ENCODE measurements at places on chromosomes 5 and 9.

DNA sequence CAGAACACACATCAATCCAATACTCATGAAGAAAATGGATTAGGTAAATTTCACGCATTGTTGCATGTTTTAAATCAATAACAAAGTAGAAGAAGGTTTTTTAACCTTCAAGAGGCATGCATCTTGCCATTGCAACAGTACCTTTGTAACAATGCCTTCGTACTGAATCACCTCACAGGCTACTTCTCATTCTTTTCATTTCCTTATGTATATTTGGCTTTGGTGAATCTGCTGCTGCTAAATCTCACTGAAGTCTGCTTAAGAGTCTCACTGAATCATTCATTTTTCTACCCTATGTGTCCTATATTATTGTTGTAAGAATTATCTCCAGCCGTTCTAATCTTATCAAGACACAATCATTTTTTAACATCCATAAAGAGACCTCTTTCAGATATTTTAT lies 152.5 kb downstream of the CDH10 start:
- no peak for DNase-seq

GRCh38 chr9:118577121-118577520 lies 792.1 kb downstream of the BRINP1 start:
- no peak for DNase-seq

GRCh38 chr5:173001229-173001841 lies 17.8 kb downstream of the ATP6V0E1 start:
- no peak for DNase-seq

DNA sequence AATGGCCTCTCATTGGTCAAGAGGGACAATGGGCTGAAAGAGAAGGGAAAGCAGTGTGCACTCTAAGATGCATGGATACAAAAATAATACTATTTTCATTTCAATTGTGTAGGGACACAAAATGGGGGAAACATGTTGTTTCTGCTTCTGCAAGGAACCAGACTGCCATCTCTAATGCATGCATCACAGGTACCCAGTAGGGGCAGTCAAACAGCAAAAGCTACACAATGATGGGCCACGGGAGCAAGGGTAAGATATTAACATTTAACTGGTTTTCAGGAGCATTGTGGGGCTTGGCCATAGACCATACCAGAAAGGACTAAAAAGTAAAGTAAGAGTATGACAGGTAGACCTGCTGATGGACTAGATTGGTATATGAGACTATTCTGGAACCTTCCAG lies 535.8 kb downstream of the SPATA31D1 start:
- DNase-seq, result no peak

GRCh38 chr9:131096269-131097125 lies at the start of gene AIF1L:
AIF1L (plus strand) TSS chr9:131096531; CDS start chr9:131096630, 99 bp downstream.
- DNase-seq, result peak; percentile 55

GRCh38 chr9:75152416-75152815 lies 64.1 kb downstream of the OSTF1 start:
- no peak for DNase-seq

- DNase-seq, result no peak
These were observed 1.2 kb upstream of the CDC14B start for GRCh38 chr9:96620832-96621269.

DNA sequence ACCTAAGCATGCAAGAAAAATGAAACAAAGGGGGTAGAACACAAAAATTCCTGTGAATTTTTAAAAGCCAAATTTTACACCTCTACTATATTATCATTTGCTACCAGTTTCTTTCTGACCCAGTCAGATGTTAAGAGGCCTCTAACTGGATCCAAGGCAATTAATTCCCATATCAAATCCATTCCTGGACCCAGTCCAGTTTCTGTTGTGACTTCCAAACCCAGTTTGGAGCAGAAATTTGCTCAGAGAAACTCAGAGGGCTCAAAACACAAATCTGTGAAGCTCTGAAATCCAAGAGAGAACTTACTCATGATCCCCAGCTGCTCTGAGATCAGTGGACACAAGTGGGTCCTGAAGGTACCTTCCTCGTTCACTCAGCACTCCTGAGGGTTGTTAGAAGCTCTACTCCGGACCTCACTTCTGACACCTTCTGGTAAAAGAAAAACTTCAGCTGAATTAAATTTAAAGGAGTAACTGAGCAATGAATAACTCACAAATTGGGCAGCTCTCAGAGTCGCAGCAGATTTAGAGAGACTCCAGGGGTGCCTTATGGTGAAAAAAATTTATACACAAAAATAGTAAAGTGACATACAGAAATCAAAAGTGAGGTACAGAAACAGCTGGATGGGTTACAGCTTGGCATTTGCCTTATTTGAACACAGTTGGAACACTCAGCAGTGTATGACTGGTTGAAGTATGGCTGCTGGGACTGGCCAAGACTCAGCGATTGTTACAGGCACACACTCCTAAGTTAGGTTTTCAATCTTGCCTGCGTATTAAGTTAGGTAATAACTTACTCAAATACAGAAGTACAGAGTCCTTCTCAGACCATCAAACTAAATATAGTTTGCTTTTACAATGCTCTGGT lies 32.4 kb downstream of the INSL4 start:
- no peak for DNase-seq

DNA sequence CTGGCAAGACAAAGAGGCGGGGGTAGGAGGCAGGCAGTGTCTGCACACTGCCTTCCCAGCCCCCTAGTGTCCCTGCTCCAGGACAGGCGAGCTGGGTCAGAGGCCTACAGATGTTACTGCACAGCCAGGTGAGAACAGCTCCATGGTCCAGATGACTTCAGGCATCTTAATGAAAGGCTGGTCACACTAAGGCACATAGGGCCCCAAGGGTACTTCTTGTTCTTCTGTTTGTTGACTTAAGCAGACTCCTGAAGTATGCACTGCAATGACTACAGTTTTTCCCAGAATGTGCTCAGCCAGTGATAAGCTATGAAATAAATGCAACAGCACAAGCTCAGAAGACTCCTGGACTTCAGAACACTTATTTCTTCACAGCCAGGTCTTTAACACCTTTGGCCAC lies 27.4 kb downstream of the ATPSCKMT start:
- no peak for DNase-seq

DNA sequence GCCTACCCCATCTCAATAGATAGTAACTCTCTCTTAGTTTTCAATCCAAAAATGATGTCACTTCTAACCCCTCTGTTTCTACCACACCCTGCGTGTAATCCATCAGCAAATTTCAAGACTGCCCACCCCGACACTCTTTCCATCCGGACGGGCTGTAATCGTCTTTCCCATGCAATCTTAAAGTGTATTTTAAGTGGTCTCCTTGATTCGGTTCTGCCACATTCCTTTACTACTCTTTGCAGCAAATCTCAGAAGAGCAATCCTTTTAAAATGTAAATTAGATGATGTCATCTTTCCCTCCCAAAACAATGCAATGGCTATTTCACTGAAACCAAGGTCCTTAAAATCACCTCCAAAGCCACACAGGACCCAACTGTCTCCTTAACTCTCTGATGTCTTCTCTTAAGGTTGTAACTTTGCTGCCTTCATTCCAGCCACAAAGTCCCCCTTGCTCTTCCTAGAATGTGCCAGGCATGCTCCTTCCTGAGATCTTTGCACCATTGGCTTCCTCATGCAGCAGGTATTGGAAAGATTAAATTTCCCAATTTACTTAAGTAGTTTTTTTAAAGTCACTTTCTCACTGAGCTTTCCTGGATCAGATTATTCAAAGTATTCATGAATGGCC lies 932.5 kb upstream of the WWC1 start:
- DNase-seq, result no peak

DNA sequence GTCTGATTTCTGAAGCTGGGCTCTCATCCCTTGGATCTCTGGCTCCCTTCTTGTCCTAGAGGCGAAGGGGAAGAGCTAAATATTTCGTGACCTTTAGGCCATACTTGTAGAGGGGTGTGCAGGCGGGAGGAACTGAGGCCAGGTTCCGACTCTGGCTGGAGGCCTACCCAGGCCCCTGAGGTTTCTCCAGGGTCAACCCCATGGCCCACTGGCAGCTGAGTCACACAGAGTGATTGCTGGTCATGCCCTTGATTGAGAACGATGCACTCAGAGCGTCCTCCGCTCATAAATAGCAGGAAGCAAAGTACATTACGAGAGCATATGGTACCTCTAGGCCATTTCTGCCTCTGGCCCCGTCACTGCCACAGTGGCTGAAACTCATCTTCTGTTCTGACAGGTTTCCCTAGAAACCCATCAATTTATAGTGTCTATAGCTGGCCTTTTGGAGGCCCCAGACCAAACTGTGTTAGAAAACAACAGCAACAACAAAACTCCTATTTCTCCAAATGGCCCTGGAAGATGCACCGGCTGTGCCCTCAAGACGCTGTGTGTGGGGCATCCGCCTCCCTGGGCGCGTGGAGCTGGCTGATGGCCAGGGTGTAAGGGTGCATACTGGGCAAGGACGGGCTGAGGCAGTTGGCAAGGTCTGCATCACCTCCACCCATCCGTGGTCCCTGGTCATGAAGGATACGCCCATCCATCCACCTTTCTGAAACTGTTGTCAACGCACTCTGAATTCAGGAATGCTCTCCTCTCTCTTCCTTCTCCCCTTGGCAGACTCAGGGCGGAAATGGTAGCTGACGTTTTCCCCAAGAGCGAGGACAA lies 32.9 kb upstream of the FCN1 start:
- no peak for DNase-seq

DNA sequence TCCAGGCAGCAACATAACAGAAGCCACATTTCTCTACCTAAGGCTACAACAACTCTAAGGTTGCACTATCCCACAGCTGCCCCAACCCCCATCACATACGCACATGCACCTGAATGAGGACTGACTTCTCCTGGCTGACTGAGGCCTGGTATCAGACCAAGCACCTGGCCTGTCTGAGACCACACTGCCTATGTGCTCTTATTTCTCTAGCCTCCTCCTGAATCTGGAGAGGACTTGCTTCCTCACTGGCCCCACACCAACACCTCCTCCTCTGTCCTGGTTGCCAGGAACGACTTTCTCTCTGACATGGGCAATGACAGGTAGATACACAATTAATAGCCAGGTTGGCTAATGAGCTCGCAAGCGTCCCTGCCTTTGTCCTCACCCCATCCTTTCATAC lies 14.9 kb upstream of the VDAC1 start:
- no peak for DNase-seq
